Activated CD8-positive, alpha-beta memory T cell treated with anti-CD3 and anti-CD28 coated beads, Interleukin-2, amount 10 ng/mL, durations not matched to agents 7 days and 5 days (primary cell): ENCODE measurements at places on chromosomes 13 and 19. TPM values are rescaled to one million over a fixed set of nuclear protein-coding genes. Genes with fewer than 3 reads are reported as not detected.

- no peaks in the 10 kb centered on the region for H3K27me3 ChIP-seq
- no peak overlapping the region for H3K4me3 ChIP-seq
- DNase-seq = no peak
- H3K4me1 ChIP-seq = peaks cover 9% of the 10 kb centered on the region
- H3K36me3 ChIP-seq = no peaks in the 10 kb centered on the region
Measured at GRCh38 chr19:44949550-44949949, 3.7 kb downstream of the APOC2 start.

- H3K27me3 ChIP-seq = no peaks in the 10 kb centered on the region
- H3K4me1 ChIP-seq = peaks cover 9% of the 10 kb centered on the region
- no peak overlapping the region for H3K4me3 ChIP-seq
- peak; percentile 58 for DNase-seq
- peaks cover 23% of the 10 kb centered on the region for H3K36me3 ChIP-seq
Measured at GRCh38 chr19:9848060-9848459, 12.9 kb downstream of the PIN1 start.

GRCh38 chr19:3186891-3187661 is 1.3 kb downstream of the NCLN start:
- H3K27ac ChIP-seq = peak overlapping the region; percentile 68
- peaks cover 20% of the 10 kb centered on the region for H3K36me3 ChIP-seq
- peak overlapping the region; percentile 78 for H3K4me3 ChIP-seq
- peaks cover 57% of the 10 kb centered on the region for H3K4me1 ChIP-seq
- no peaks in the 10 kb centered on the region for H3K27me3 ChIP-seq

- no peaks in the 10 kb centered on the region for H3K36me3 ChIP-seq
- H3K27ac ChIP-seq = no peak overlapping the region
- no peaks in the 10 kb centered on the region for H3K27me3 ChIP-seq
- no peaks in the 10 kb centered on the region for H3K4me1 ChIP-seq
- DNase-seq = no peak
Measured at GRCh38 chr13:105276571-105276970, 1258.9 kb downstream of the EFNB2 start.

Gene AMH
- 5.1 TPM for total RNA-seq

GRCh38 chr19:18053576-18054219 is 33.0 kb downstream of the IL12RB1 start:
- peaks cover 7% of the 10 kb centered on the region for H3K27me3 ChIP-seq
- peaks cover 17% of the 10 kb centered on the region for H3K4me1 ChIP-seq
- H3K27ac ChIP-seq = no peak overlapping the region
- no peak for DNase-seq

- H3K36me3 ChIP-seq = no peaks in the 10 kb centered on the region
- H3K27me3 ChIP-seq = peaks cover 75% of the 10 kb centered on the region
- no peak for DNase-seq
- no peak overlapping the region for H3K4me3 ChIP-seq
Measured at GRCh38 chr13:23571431-23571830, 1.2 kb downstream of the TNFRSF19 start.

DNA sequence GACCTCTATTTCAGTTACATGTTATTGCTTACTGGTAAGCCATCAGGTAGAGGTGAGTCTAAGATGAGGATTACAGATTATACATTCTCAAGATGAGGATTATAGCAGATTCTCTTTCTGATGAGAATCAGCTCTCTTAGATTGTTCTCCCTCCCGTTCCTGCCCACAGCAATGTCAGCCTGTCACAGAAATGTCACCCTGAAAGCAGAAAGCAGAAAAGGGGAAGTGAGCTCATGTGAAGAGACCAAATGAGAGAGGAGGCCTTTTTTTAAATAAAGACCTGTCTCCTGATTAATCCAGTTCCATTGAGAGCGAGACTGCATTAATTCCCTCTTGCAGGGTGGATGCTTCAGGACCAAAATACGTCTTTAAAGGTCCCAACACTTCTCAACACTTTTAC is 445.6 kb downstream of the KCTD12 start:
- no peaks in the 10 kb centered on the region for H3K27me3 ChIP-seq
- no peak overlapping the region for H3K4me3 ChIP-seq
- no peaks in the 10 kb centered on the region for H3K36me3 ChIP-seq
- no peak overlapping the region for H3K27ac ChIP-seq
- no peak for DNase-seq
- no peaks in the 10 kb centered on the region for H3K4me1 ChIP-seq

Gene ZNF285
- total RNA-seq = 1.2 TPM

Gene COMMD6
- total RNA-seq = 130 TPM

DNA sequence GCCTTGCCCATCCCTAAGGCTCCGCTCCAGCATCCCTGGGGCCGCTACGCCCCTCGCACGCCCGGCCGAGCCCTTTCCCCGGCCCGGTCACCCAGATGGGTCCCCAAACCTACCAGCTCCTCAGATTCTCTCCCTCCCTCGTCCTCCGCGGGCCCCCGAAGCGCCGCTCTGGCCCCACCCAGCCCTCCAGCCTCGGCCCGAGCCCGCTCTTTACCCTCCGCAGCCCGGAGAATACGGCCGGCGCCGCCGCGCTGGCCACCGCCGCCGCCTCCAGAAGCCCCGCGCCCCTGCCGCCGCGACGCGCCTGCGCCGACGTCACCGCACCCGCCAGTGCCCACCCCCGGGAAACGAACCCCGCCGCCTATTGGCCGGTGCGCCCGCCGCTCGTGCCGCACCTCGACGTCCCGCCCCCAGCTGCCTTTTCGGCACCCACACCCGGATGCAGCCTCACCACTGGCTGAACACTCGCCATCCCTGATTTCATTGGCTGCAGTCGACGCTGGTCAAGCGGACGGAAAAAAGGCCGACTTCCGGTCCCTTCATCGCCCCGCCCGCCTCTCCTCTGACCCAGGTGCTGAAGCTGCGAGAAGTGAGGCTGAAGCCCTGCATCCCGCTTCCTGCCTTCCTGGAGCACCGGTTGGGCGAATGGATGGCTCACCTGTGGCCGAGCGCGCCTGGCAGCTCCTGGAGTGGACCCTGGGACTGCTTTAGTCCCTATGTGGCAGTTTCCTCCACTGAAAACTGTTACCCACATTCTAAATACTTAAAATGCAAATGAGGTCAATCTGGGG is at the start of gene DAPK3:
DAPK3 (minus strand) TSS at position 292 of the 791 bp plus-strand sequence. CDS start 1,364 bp downstream, outside the sequence.
- H3K4me1 ChIP-seq = peaks cover 25% of the 10 kb centered on the region
- no peaks in the 10 kb centered on the region for H3K27me3 ChIP-seq
- peak within 1 kb of the TSS; percentile 86 for H3K4me3 ChIP-seq
- H3K27ac ChIP-seq = peak within 1 kb of the TSS; percentile 85

- H3K4me1 ChIP-seq = peaks cover 33% of the 10 kb centered on the region
- no peak overlapping the region for H3K4me3 ChIP-seq
- H3K27ac ChIP-seq = peak overlapping the region; percentile 40
- H3K36me3 ChIP-seq = peaks cover 7% of the 10 kb centered on the region
Measured at GRCh38 chr19:16062789-16063188, 13.5 kb upstream of the TPM4 start.

- peaks cover 3% of the 10 kb centered on the region for H3K27me3 ChIP-seq
- no peaks in the 10 kb centered on the region for H3K36me3 ChIP-seq
- no peak overlapping the region for H3K27ac ChIP-seq
- H3K4me1 ChIP-seq = no peaks in the 10 kb centered on the region
- DNase-seq = no peak
- H3K4me3 ChIP-seq = no peak overlapping the region
Measured at GRCh38 chr19:5891938-5892771, 11.4 kb downstream of the NDUFA11 start.

Gene TSHZ3
- total RNA-seq = 0.94 TPM

Gene ANGPTL4
- 0.82 TPM for total RNA-seq

DNA sequence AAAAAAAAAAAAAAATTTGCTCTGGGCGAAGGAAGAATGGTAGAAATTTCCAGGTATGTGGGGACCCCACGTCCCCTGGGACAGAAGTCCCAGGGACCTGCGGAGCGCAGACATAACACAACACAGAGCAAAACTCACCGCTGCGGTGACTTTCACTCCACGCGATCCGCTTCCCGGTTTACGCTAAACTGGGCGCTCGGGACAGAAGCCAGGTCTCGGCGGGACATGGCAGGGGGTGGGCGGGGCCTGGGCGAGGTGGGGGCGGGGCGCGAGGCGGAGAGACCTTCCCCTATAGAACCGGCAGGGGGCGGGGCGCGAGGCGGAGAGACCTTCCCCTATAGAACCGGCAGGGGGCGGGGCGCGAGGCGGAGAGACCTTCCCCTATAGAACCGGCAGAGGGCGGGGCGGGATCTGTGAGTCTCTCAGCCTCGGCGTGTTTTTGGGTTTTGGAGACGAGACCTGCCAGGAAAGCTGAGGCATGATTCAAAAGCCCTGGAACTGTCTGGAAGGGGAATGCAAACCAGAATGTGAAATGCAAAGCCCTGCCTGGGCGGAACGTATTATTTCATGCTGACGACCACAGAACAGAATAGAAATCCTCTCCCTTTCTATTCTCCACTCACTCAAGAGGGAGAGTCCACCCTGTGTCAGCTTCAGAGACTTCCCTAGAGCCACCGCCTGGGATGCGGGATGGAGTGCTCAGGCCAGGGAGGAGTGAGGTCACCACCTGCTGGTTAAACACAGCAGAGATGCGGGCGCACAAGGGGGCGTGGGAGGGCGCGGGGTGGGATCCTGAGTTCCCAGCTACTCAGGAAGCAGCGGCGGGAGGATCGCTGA is 20.2 kb upstream of the ERVV-1 start:
- peak overlapping the region; percentile 74 for H3K4me3 ChIP-seq
- peaks cover 7% of the 10 kb centered on the region for H3K27me3 ChIP-seq
- no peak overlapping the region for H3K27ac ChIP-seq
- DNase-seq = peak; percentile 86
- H3K36me3 ChIP-seq = peaks cover 8% of the 10 kb centered on the region

- H3K4me1 ChIP-seq = peaks cover 19% of the 10 kb centered on the region
- H3K36me3 ChIP-seq = peaks cover 51% of the 10 kb centered on the region
- no peak overlapping the region for H3K27ac ChIP-seq
- DNase-seq = no peak
- peak overlapping the region; percentile 23 for H3K4me3 ChIP-seq
Measured at GRCh38 chr19:44111910-44112463, 1.2 kb upstream of the ZNF225 start.

DNA sequence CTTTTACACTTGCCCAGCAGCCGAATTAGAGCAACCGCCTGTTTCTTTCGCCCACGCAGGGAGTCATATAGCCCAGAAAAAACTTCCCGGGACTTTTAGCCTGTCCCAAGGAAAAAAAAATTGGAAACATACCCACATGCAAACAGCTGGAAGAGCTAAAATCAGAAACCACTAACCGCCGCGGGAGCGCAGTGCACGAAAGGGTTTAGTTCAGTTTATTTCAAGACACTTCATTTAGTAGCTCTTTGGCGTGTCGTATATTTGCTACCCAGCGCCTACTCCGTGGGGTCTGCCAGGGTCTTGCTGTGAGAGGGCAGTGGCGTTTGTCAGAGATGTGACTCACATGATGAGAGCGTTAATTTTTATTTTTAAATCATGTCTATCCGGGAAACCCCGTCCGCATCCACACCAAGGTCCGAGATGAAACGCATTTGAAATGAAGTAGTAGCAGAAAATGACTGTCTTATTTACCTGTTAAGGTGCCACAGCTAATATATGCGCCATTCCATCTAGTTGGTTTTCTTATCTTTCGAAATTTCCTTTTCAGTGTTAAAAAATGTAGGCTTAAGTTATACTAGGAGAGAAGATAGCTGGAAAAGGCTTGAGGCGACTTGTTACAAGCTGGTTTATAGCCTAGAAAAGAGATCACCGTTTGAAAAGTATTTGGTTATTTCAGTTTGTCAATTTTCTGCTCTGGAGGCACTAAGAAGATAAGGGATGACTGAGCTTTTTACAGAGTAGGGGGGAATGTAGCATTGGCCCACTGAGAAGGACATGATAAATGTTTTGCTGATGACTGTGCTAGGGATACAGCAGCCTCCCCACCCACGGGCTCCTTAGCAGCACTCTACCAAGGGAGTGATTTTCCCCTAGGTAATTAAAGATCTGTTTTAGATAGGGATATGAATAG is 1.7 kb downstream of the KLF5 start:
- peaks cover 3% of the 10 kb centered on the region for H3K36me3 ChIP-seq
- H3K4me1 ChIP-seq = peaks cover 21% of the 10 kb centered on the region
- DNase-seq = no peak

DNA sequence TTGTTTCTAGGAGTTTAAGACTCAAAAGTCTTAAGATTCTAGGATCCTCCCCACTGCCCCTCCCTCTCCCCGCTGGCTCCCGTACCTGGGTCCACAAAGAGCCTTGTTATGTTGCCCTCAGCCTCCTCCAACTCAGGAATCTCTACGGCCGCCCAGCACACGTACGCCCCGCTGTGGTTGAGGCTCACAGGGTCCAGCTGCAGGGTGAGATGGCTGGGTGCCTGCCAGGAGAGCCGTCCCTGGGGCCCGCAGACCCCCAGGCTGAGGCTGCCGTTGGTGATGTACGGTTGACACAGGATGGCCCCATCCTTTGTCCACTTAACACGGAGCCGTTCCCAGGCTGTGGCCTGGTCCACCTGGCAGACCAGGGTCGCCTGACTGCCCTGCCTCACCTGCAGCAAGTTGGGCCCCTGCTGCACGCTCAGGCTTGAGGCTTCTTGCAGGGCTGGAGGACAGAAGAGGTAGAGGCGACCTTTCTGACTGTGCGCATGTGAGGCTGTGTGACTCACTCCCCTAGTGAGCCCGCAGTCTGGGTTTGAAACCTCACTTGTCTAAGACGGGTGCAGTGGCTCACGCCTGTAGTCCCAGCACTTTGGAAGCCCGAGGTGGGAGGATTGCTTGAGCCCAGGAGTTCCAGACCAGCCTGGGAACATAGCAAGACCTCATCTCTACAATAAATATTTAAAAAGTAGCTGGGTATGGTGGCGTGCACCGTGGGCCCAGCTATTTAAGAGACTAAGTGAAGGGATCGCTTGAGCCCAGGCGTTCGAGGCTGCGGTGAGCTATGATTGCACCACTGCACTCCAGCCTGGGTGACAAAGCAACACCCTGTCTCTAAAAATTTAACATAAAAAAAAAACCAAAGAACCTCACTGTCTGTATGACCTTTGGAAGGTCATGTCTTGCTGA is 4.0 kb downstream of the TMIGD2 start:
- peaks cover 36% of the 10 kb centered on the region for H3K4me1 ChIP-seq
- no peaks in the 10 kb centered on the region for H3K27me3 ChIP-seq
- H3K4me3 ChIP-seq = peak overlapping the region; percentile 46
- peaks cover 2% of the 10 kb centered on the region for H3K36me3 ChIP-seq

GRCh38 chr13:40812724-40813445 is 23.5 kb downstream of the SLC25A15 start:
- H3K4me1 ChIP-seq = peaks cover 1% of the 10 kb centered on the region
- H3K27ac ChIP-seq = no peak overlapping the region
- H3K27me3 ChIP-seq = no peaks in the 10 kb centered on the region
- H3K4me3 ChIP-seq = no peak overlapping the region
- peaks cover 21% of the 10 kb centered on the region for H3K36me3 ChIP-seq
- no peak for DNase-seq

DNA sequence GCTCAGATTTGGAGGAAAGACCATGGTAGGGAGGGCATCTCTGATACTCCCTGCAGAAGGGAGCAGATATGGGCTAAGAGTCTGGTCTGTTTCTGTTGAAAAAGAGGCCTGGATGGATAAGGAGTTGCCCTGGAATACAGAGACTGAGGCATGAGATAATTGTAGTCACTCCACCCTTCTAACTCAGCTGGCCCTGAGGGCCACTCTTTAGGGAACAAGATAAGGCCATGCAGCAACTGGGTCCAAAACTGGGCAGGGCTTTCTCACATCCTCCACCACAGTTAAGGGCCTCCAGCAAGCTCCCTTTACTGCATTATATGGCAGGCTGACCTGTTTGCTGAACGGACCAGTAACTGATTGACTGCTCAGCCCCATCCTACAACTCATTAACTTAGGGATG is 1.3 kb downstream of the ZNF749 start:
- H3K27me3 ChIP-seq = no peaks in the 10 kb centered on the region
- no peak for DNase-seq
- peak overlapping the region; percentile 90 for H3K27ac ChIP-seq
- H3K36me3 ChIP-seq = peaks cover 55% of the 10 kb centered on the region
